ENCODE measurements at places on chromosomes 2 and 18.

GRCh38 chr2:11750422-11750821 is 4.0 kb downstream of the LPIN1 start:
- DNase-seq = no peak

DNA sequence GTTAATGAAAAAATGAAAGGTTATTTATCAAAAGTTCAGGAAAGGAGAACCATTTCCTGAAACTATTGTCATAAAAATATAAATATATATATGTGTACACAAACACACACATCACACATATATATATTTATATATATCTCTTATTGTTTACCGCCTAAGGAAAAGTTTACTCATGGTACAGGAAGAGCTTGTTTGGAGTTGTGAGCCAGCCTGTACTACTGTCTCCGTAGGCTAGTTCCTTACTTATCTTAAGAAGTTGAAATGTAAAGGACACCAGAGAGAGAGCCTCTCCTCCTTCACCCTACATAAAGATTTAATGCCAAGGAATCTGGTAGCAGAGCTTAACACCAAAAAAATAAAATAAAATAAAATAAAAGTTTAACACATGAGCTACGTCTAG is 19.6 kb downstream of the DSC1 start:
- DNase-seq = no peak

DNA sequence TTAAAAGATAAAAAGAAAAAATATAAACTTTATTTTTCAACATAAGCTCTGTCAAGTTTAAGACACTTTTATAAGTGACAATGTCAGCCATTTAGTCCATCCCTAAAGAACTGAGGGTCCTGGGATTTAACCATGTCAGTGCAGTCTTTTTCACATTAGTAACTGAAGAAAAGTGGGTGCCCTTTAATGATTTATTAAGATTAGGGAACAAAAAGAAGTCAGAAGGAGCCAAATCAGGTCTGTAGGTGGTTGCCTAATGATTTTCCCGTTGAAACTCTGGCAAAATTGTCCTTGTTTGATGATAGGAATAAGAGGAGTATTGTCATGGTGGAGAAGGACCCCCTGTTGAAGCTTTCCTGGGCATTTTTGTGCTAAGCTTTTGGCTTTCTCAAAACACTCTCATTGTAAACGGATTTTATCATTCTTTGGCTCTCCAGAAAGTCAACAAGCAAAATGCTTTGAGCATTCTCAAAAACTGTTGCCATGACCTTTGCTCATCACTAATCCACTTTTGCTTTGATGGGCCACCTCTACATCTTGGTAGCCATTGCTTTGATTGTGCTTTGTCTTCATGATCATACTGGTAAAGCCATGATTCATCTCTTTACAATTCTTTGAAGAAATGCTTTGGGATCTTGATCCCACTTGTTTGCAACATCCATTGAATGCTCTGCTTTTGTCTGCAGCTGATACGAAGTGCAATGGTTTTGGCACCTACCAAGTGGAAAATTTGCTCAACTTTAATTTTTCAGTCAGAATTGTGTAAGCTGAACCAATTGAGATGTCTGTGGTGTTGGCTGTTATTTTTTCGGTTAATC is 22.0 kb downstream of the TSPYL6 start:
- no peak for DNase-seq

DNA sequence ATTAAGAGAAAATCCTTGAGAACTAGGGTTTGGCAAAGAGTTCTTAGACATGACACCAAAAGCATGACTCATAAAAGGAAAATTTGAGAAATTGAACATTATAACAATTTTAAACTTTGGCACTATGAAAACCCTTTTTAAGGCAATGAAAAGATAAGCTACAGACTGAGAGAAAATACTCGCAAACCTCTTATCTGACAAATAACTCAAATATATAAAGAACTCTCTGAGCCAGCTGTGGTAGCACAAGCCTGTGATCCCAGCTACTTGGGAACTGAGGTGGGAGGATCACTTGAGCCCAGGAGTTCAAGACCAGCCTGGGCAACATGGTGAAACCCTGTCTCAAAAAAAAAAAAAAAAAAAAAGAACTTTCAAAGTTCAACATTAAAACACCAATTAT is 70.5 kb downstream of the FAM168B start:
- no peak for DNase-seq

GRCh38 chr2:62435720-62436119 is 70.3 kb downstream of the TMEM17 start:
- no peak for DNase-seq

GRCh38 chr2:32874931-32875330 is 71.8 kb upstream of the LTBP1 start:
- DNase-seq = no peak

DNA sequence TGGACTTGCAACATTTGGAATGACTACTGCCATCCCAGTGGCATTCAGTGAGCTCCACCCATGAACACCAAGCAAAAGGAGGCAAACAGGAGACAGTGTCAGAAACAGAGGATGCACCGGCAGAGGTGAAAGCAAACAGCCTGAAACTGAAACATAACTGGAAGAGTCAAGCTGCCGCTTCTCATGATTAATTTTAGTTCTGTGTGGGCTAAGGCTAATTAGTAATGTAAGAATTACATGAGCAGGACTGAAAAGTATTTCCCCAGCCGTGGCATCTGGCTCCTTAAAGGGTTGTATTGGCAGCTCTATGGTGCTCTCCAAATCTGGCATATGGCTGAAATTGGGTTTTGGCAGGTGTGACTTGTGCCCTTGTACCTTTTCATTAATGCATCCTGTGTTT is 1108.1 kb downstream of the TSN start:
- no peak for DNase-seq

DNA sequence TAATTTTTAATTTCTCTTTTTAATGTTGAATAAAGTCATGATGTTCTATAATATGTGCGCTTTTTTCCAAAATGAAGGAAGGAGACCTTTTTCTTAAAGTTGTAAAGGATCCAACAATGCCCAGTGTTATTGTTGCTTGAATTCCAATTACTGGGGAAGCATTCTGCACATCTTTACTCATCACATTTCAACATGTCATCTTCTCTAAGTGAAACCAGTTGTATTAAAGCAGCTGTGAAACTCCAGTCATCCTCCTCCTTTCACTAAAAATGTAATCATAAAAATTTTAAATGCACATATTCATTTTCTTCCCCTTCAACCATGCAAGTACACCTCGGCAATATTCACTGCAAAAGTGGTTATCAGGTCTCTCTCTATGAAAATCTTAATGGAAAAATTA is 722.7 kb downstream of the TSN start:
- DNase-seq = no peak

DNA sequence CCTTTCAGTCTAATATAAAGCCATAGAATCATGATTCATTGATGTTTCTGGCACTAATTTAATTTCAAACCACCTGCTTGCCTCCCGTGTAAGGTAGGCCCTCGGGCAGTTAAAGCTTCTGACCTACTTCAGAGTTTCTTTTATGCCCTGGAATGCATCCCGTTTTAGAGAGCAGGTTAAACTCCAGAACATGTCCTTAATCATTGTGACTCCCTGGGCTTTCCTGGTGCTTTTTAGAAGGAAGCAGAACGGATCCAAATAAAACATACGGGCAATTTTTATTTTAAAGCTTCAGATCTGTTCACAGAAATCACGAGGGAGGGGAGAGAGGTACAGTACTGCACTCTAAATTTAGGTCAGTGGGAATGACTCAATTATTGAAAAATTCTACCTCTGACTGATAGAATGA is 134.8 kb downstream of the GCA start:
- no peak for DNase-seq

All from inflammatory macrophage treated with lipopolysaccharide for 1 hour (primary cell).